DND-41 (cell line): ENCODE measurements at places on chromosomes 12 and 14.
A peak's percentile ranks its signal among the peaks of the same experiment; 100 is the strongest.

- H3K4me1 ChIP-seq: no peaks in the 10 kb centered on the region
- H3K4me3 ChIP-seq: no peak overlapping the region
- no peaks in the 10 kb centered on the region for H3K36me3 ChIP-seq
Observed at GRCh38 chr12:122928404-122929147, 32.7 kb upstream of the VPS37B start.

GRCh38 chr12:98635657-98636323 lies 8.8 kb downstream of the IKBIP start:
- H3K4me1 ChIP-seq: peaks cover 3% of the 10 kb centered on the region
- no peaks in the 10 kb centered on the region for H3K27me3 ChIP-seq
- DNase-seq: no peak
- peaks cover 23% of the 10 kb centered on the region for H3K36me3 ChIP-seq

- no peak overlapping the region for H3K27ac ChIP-seq
- no peak for DNase-seq
- H3K4me1 ChIP-seq: peaks cover 42% of the 10 kb centered on the region
- no peak overlapping the region for H3K4me3 ChIP-seq
- no peaks in the 10 kb centered on the region for H3K27me3 ChIP-seq
Observed at GRCh38 chr12:109089683-109090082, 3.6 kb downstream of the ALKBH2 start.

DNA sequence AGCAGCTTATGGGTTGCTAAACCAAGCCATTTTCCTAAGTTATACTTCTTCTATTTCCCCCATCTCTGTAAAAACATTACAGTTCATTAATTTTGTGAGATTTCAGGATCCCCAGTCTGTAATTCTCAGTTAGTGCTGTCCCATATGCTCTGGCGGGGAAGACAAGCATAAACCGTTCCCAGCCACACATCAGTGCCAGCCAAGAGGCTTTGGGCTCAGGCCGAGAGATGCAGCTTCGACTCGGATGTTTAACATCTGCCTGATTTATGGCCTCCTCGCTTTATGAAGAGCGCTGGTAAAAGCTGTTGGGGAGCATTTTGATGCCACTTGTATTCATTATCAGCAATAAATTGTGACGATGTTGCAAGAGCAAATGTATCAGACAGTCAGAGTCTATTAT lies 349.1 kb upstream of the CCDC196 start:
- no peak overlapping the region for H3K27ac ChIP-seq
- H3K27me3 ChIP-seq: no peaks in the 10 kb centered on the region
- H3K36me3 ChIP-seq: no peaks in the 10 kb centered on the region

- H3K27ac ChIP-seq: no peak overlapping the region
- no peaks in the 10 kb centered on the region for H3K4me1 ChIP-seq
- H3K4me3 ChIP-seq: no peak overlapping the region
- H3K36me3 ChIP-seq: peaks cover 9% of the 10 kb centered on the region; the same call in 1 of the 2 replicates
Observed at GRCh38 chr14:35632271-35632670, 98.3 kb downstream of the INSM2 start.

DNA sequence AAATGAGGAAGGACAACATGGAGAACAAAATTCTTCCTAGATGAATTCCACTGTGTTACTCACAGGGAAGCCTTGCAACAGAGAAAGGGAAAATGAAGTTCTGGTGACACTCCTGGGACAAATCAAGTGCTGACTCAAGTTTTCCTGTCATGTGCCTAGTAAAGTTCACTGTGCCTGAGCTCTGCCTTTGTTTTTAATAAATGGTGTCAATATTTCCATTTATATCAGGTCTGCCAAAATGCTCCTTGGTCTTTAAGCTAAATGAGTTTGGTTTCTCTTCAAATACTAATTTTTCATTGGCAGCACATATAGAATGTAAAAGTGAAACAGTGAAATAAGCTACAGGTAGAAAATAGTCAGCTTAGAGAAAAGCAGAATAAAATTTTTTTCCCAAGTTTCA lies 33.0 kb downstream of the HIGD1C start:
- no peaks in the 10 kb centered on the region for H3K4me1 ChIP-seq
- no peak overlapping the region for H3K4me3 ChIP-seq
- H3K27ac ChIP-seq: no peak overlapping the region
- peaks cover 48% of the 10 kb centered on the region for H3K36me3 ChIP-seq

DNA sequence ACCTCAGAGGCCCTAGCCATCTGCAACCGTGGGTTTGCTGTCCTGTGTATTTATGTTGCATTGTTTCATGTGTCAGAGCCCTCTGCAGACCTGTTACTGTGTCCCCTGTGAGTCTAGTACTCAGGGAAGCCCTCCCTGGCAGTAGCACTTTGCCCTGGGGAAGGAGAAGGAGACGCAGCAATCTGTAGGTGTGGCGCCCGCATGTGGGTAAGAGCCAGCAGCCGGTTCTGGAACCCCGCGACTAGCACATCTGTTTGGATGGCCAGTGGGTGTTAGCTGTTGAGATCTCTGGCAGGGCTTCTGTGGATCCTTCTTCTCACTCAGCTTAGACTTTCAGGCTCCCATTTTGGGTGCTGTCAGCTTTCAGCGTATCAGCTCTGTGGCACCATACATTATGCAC lies 57.0 kb downstream of the TECPR2 start:
- H3K4me3 ChIP-seq: no peak overlapping the region
- no peaks in the 10 kb centered on the region for H3K27me3 ChIP-seq
- no peaks in the 10 kb centered on the region for H3K4me1 ChIP-seq
- 0 out of 2 replicates have a peak, but pooled peaks cover 6% of the 10 kb centered on the region for H3K36me3 ChIP-seq
- no peak for DNase-seq

DNA sequence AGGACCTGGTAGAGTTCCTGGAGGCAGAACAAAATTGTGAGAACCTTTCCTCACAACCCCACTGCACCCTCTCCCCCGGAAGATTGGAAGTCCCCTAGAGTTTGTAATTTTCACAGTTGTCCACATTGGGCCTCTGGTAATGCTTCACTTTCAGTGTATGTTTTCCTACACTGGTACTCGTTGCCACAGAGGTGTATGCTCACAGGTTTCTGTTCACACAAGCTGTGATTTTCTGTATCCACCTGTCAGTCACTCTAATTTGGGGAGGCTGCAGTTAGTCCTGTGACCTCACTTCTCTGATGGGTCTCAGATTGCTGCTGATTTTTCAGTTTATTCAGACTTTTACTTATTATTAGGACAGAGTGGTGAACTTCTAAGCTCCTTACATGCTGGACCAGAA lies 66.4 kb upstream of the BMP4 start:
- H3K36me3 ChIP-seq: no peaks in the 10 kb centered on the region
- H3K27me3 ChIP-seq: no peaks in the 10 kb centered on the region
- H3K4me3 ChIP-seq: no peak overlapping the region

GRCh38 chr14:77377502-77377844 lies 294 bp downstream of the SAMD15 start:
- H3K27ac ChIP-seq: no peak overlapping the region
- H3K27me3 ChIP-seq: no peaks in the 10 kb centered on the region
- no peak for DNase-seq
- 0 out of 2 replicates have a peak, but pooled peaks cover 5% of the 10 kb centered on the region for H3K36me3 ChIP-seq
- peak overlapping the region; percentile 71; the same call in 1 of the 2 replicates for H3K4me3 ChIP-seq
- H3K4me1 ChIP-seq: peaks cover 34% of the 10 kb centered on the region

DNA sequence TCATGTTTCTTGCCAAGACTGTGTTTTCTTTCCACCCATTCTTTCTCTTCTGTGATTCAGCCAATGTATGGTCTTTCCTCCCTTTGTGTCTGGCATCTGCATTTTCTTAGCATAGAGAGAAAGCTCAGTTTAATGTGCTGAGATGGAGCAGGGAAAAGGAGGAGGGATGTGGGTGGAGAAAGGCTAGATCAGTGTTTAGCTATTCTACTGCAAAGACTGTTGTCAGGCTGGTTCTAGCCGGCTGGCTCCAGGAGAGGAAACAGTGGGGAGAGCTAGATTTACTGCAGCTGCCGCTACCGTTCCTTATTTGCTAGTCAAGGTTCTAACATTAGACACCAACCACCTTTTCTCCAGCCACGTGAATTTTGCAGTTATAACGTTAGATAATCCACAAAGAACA lies 5.2 kb upstream of the RIMKLB start:
- H3K27ac ChIP-seq: no peak overlapping the region
- H3K4me3 ChIP-seq: no peak overlapping the region
- DNase-seq: peak; percentile 35
- peaks cover 12% of the 10 kb centered on the region for H3K27me3 ChIP-seq
- H3K36me3 ChIP-seq: no peaks in the 10 kb centered on the region

DNA sequence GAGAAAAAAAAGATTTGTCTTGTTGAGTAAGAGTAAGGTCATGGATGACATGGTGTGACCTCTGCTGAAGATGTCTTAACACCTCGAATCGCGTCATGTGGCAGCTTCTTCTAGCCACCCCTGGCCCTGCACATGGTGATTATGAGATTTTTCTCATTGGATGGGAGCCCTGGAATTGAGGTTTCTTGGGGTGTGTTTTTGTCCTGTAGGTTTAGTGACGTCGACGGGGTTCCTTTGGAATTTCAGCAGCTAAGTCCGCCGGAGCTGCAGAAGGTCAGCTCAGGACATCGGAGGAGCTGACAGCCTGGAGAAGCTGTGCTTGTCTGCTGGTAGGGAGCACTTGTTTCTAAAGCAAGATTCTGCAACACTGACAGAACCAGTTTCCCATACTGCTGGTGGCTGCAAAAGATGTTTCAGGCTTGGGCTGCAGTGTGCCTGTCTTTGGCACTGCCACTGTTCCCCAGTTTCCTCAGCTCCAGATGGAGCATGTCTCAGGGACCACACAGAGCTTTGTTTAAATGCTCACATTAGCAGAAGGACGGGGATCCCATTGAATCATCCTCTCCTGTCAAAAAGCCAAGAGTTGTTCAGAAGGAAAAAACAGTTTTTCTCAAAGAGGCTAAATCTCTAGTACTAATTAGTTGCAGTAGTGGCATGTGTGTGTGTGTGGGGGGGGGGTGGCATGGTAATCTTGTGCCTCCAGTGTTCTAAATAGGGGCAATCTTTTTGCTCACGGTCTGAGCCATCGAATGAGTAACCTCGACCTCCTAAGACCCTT lies 5.2 kb upstream of the FOS start:
- no peak overlapping the region for H3K4me3 ChIP-seq
- H3K27ac ChIP-seq: no peak overlapping the region
- DNase-seq: no peak

- no peak overlapping the region for H3K4me3 ChIP-seq
- H3K27ac ChIP-seq: no peak overlapping the region
- H3K36me3 ChIP-seq: no peaks in the 10 kb centered on the region
Observed at GRCh38 chr12:131693149-131693548, 17.7 kb upstream of the SFSWAP start.

DNA sequence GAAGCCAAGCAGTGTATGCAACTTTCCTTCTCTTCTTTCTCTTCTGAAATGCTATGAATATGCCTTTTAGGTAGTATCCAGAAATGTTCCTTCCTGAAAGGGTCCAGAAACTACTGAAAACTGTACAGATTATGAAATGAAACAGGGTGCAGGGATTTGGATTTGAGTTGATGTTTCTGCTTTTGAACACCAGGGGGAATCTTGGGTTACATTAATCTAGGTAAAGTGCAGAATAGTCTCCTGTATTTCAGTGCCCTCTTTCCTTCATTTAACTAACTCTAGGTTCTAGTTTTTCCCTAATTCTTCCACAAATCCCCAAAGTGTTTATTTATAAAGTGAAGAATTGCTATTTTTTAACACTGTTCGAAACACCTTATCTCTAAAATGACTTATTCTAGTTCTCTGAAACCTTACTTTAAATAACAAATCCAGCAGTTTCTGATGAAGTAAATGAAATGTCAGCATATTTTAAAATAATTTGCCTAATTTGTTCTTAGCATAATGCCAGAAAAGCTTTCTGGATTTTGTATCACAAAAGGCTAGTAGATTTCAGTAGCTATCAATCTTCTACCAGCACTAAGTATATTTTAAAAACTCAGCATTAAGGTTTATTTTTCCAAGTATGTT lies 111.9 kb downstream of the LRRK2 start:
- DNase-seq: no peak
- no peak overlapping the region for H3K4me3 ChIP-seq
- no peaks in the 10 kb centered on the region for H3K4me1 ChIP-seq
- no peak overlapping the region for H3K27ac ChIP-seq
- H3K36me3 ChIP-seq: no peaks in the 10 kb centered on the region

GRCh38 chr14:95054346-95055280 lies 102.7 kb downstream of the DICER1 start:
- H3K36me3 ChIP-seq: no peaks in the 10 kb centered on the region
- DNase-seq: no peak
- H3K27me3 ChIP-seq: no peaks in the 10 kb centered on the region
- H3K4me1 ChIP-seq: peaks cover 40% of the 10 kb centered on the region
- no peak overlapping the region for H3K27ac ChIP-seq

DNA sequence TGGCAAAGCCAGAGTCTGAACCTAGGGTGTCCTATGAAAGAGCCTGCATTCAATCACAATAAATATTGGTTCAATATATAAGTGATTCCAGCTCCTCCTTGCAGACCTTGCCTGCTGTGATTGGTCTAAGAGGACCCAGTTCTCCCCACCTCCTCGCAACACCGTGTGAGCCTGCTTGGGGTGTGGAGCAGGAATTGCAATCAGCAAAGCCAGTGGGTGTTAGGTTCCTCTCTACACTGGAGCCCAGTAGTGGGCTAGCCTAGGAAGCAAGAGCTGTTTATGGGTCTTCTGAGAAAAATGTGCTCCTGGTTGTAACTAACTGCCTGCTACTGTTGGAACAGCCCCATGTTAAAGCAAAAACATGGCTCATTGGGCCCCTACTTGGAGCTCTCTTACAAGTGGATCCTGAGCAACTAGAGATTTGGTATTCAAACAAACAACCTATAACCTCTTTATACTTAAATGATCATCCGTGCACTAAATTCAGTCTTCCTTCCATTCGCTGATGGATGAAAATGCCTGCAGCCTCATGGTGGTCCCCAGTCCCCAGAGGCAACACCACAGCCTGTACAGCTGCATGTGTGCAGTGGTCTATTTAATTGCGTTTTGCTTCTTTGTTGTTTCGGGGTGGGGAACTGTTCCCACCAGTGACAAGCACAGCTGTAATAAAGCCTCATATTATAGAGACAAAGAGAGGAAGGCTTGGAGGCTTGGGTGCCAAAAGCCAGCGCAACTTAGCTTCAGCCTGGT lies 3.7 kb upstream of the SELPLG start:
- H3K4me1 ChIP-seq: peaks cover 83% of the 10 kb centered on the region
- DNase-seq: peak; percentile 73
- H3K27me3 ChIP-seq: no peaks in the 10 kb centered on the region
- H3K36me3 ChIP-seq: peaks cover 3% of the 10 kb centered on the region
- H3K4me3 ChIP-seq: no peak overlapping the region

GRCh38 chr12:29750928-29751220 lies 32.9 kb downstream of the TMTC1 start:
- H3K27ac ChIP-seq: no peak overlapping the region
- H3K36me3 ChIP-seq: no peaks in the 10 kb centered on the region

DNA sequence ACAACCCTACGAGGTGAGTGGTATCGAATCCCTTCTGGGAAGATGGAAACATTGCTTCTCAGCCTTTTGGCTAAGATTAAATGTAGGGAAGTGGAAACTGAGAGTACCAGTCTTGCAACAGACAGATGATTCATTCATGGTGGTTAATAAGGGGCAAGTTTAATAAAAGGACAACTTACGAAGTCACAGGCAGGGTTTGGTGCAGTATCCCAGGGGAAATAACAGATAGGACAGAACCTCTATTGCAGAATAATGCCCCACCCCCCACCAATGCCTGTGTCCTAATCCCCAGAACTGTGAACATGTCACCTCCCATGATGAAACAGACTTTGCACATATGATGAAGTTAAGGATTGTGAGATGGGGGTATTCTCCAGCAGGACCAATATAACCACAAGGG lies 212.5 kb downstream of the TBX5 start:
- H3K36me3 ChIP-seq: no peaks in the 10 kb centered on the region
- H3K4me3 ChIP-seq: no peak overlapping the region
- H3K27ac ChIP-seq: no peak overlapping the region
- no peak for DNase-seq
- no peaks in the 10 kb centered on the region for H3K4me1 ChIP-seq
- H3K27me3 ChIP-seq: peaks cover 6% of the 10 kb centered on the region
